ENCODE measurements at places on chromosomes 7 and 10.
A peak's percentile ranks its signal among the peaks of the same experiment; 100 is the strongest.

- no peak for DNase-seq
Observed at GRCh38 chr7:36591636-36592035, 132.7 kb downstream of the AOAH start.

- DNase-seq: no peak
Observed at GRCh38 chr7:157292770-157293412, 43.9 kb upstream of the DNAJB6 start.

DNA sequence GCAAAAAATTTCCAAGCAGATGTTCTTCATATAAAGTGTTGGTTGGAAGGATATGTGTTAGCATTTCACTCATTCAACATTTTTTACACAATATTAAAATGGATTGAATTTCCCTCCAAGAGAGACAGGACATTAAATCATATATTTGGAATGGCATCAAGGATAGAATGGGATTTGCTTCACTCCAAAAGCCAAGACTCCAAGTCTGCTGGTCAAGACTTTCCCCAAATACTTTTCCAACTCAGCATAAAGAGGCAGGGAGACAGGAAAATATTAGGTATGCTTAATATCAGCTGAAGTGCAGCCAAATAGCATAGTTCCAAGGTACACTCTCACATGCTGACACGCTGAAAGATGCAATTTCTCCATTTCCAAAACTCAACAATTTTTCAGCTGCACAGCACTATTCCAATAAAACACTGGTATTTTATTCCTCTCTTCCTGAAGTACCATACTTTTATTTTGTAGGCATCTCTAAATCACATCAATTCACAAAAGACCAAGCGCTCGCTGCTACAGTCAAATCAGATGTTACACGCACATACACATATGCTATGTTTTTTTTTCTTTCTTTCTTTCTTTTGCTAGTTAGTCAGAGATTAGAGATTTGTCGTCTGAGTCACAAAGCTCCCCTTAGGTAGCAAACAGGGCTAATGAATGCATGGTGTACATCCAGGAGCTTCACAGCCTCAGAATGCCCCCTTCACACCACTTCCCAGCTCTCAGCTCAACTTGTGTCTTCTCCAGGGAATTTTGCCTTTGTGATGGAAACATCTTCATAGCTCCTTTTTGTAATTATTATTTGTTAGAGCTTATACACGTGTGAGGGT lies 1033.8 kb upstream of the AUTS2 start:
- DNase-seq: no peak

- DNase-seq: no peak
Observed at GRCh38 chr7:40599836-40600235, 465.0 kb downstream of the SUGCT start.

GRCh38 chr7:81195033-81195432 lies 276.2 kb upstream of the SEMA3C start:
- DNase-seq: no peak

DNA sequence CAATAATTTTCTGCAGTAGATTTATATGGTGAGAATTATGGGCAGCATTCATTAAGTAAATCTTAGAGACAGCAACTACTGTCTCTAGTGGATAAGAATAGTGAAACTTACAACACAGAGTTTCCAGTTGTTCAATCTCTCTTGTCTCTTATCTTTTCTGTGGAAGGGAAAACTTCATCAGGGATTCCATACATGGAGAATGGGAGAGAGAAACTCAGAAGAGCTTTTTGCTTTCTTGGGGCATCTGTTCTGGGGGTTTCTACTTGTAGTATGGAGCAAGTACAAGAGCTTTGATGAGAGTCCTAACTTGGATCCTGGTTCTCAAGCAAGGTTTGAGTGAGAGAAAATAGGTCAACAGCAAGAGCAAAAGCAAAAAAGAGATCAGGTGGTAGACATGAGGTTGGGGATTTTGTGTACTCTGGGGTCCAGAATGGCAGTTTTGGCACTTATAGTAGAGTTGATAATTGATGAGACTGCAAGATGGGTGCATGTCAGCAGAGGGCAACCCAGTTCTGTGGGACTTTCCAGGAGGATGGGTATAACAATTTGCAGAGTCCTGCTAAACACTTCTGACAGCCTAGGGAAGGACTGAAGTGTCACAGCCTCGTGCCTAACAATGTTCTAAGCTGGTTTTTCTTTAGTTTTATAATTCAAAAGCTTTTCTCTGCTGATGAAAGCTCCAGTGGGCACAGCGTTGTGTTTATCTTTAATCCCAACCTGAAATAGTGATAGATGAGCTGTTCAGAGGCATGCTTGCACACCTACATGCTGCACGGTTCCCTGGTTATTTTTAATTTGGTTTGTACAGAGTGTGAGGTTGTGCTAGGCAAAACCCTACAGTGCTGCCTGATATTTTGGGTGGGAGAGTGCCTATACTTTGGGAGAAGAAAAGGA lies 32.0 kb upstream of the STRIP2 start:
- peak; percentile 7 for DNase-seq

- DNase-seq: peak; percentile 8
Observed at GRCh38 chr10:61882621-61883370, 18.7 kb upstream of the ARID5B start.

All from CD4-positive, alpha-beta T cell treated with Interleukin-17A for 4 hours (primary cell).